ENCODE measurements at places on chromosomes 7 and 10. TPM values are rescaled to one million over a fixed set of nuclear protein-coding genes. Genes with fewer than 3 reads are reported as not detected.

The MRPS24 gene
- 156 TPM for total RNA-seq

The PRXL2A gene
- total RNA-seq: 4.9 TPM

The ZFAND2A gene
- total RNA-seq: 19.1 TPM

The CREB3L2 gene
- 49.8 TPM for total RNA-seq

The SHTN1 gene
- 64.0 TPM for total RNA-seq

DNA sequence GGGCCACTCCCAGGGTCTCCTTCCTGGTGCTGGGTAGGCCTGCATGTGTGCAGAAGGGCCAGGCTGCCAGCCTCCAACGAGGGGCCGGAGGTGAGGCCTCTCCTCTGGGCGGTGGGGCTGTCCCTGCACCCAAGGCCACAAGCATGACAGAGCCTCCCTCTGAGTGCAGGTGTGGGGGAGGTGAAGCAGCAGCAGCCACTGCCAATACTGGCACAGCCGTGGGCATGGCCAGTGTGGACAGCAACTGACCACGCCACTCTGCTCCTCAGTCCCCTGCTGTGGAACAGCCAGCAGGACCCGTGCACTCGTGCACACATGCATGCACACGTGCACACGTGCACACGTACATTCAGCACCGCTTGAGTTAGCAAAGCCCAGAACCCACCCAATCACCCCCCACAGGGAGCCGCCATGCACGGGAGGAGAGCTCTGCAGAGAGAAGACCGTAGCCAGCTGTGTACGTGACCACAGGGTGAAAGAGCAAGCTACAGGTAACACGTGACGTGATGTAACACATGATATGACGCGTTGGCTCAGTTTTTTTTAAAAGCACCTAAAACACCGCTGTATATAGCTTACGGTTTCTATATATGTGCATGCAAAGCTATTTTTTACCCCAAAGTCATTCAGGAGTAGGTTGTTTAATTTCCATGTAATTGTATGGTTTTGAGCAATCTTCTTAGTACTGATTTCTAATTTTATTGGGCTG lies 23.1 kb downstream of the PAPOLB start:
- DNase-seq: no peak
- H3K27ac ChIP-seq: no peak overlapping the region
- no peaks in the 10 kb centered on the region for H3K36me3 ChIP-seq
- no peaks in the 10 kb centered on the region for H3K4me1 ChIP-seq
- H3K27me3 ChIP-seq: no peaks in the 10 kb centered on the region

GRCh38 chr7:115707258-115708012 lies 323.1 kb downstream of the TFEC start:
- H3K27ac ChIP-seq: no peak overlapping the region
- H3K4me3 ChIP-seq: no peak overlapping the region
- no peaks in the 10 kb centered on the region for H3K27me3 ChIP-seq
- peak; percentile 66 for DNase-seq
- H3K36me3 ChIP-seq: no peaks in the 10 kb centered on the region

DNA sequence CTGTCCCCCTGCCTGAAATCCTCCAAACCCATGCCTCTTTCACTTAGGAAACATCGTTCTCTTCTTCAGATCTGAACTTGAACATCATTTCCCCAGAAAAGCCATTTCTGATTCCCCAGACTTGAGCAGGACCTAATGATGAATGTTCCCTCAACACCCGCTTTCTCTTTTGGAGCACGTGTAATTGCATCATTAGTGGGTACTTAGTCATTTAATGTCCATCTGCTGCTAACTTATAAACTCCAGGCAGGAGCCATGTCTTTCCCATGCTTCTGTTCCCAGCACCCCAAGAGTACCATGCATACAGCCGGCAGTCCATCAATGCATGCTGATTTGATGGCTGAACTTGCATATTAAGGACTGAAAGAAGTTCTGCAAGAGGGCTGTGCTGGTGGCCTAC lies 36.5 kb upstream of the ECHDC3 start:
- H3K36me3 ChIP-seq: no peaks in the 10 kb centered on the region
- no peaks in the 10 kb centered on the region for H3K27me3 ChIP-seq
- no peaks in the 10 kb centered on the region for H3K4me1 ChIP-seq
- H3K27ac ChIP-seq: no peak overlapping the region
- DNase-seq: no peak
- H3K4me3 ChIP-seq: no peak overlapping the region

DNA sequence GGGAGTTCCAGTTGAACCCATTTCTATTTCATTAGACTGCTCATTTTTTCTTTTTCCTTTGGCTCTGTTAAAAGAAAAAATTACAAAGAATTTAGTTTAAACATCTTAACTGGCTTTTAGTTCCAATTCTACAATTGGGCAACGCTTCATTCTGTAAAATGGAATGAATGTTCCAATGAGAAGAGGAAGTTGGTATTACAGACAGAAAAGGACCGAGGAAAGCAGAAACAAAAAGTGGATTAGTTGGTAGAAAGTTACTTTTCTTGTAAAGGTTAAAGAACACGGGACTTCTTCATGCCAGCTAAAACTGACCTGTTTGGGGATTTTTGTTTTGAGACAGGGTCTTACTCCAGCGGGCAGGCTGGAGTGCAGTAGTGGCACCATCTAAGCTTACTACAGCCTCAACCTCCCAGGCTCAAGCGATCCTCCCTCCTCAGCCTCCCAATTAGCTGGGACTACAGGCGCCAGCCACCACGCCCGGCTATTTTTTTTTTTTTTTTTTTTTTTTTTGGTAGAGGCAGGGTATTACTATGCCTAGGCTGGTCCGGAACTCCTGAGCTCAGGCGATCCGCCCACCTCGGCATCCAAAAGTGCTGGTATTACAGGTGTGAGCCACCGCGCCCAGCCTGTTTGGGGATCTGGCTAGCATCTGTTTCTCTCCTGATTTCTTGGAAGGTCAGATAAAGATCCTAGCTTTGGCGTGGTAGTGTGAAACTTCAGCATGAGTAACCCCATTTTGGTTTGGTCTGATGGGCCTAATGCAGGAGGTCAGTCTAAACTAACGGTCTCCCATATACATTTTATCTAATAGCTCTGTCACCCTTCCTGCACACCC lies 1.3 kb upstream of the VDAC2 start:
- peaks cover 26% of the 10 kb centered on the region for H3K36me3 ChIP-seq
- H3K27me3 ChIP-seq: no peaks in the 10 kb centered on the region
- peaks cover 55% of the 10 kb centered on the region for H3K4me1 ChIP-seq
- DNase-seq: no peak
- peak overlapping the region; percentile 85 for H3K4me3 ChIP-seq

GRCh38 chr7:50397971-50398324 lies 52.2 kb downstream of the FIGNL1 start:
- H3K4me3 ChIP-seq: no peak overlapping the region
- no peaks in the 10 kb centered on the region for H3K4me1 ChIP-seq
- no peak overlapping the region for H3K27ac ChIP-seq
- peaks cover 31% of the 10 kb centered on the region for H3K27me3 ChIP-seq
- H3K36me3 ChIP-seq: no peaks in the 10 kb centered on the region

- H3K36me3 ChIP-seq: no peaks in the 10 kb centered on the region
- no peak overlapping the region for H3K4me3 ChIP-seq
- no peak overlapping the region for H3K27ac ChIP-seq
- DNase-seq: no peak
- H3K27me3 ChIP-seq: no peaks in the 10 kb centered on the region
Observed at GRCh38 chr7:28155019-28155660, 25.5 kb downstream of the JAZF1 start.

All from HCT116 (cell line).